ENCODE measurements at places on chromosomes 2 and 18.

DNA sequence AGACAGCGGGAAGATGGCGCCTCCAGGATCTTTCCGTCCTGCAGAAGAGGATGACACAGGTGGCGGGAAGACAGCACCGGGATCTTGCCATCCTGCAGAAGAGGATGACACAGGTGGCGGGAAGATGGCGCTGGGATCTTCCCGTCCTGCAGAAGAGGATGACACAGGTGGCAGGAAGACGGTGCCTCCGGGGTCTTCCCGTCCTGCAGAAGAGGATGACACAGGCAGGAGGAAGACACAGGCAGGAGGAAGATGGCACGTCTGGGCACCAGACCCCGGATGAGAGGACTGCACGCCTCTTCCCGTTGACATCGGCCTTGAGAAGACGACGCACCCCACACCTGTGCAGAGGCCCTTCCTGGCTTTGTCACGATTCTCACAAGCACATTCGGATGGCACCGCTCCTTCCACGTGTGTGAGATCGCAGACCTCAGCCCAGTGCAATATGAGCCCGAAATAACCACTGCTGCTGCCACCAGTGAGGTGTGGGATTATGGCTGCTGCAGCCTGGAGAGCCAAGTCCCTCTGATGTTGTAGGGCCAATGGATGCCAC, 79.4 kb upstream of the SNTG2 start:
- no peak for DNase-seq

GRCh38 chr2:85215448-85216401, 82.5 kb downstream of the TCF7L1 start:
- DNase-seq = no peak

GRCh38 chr18:37309059-37309458, 256.5 kb downstream of the CELF4 start:
- DNase-seq = no peak

GRCh38 chr2:27080603-27080936, 2.2 kb downstream of the EMILIN1 start:
- DNase-seq = no peak

GRCh38 chr2:238346544-238346943, 26.2 kb downstream of the TRAF3IP1 start:
- DNase-seq = no peak

- no peak for DNase-seq
These were observed 1.6 kb upstream of the NFE2L2 start for GRCh38 chr2:177265824-177266817.

DNA sequence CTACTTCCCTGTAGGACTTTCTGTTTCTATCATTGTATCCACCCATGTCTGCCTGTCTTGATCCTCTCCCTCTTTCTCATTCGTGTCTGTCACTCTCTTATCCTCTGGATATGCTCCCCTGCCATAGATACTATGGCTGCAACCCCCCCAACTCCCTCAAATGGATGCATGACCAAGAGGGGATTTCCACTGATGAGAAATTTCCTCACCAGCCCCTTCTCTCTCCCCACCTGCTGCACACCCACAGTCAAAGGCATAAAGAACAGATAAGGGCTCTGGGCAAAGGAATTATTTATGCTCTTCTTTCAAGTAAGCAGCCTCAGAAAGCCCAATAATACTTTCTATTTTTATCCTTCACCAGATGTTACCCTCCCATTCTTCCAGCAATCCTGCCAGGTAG, 121.3 kb downstream of the FOXI3 start:
- DNase-seq = no peak

DNA sequence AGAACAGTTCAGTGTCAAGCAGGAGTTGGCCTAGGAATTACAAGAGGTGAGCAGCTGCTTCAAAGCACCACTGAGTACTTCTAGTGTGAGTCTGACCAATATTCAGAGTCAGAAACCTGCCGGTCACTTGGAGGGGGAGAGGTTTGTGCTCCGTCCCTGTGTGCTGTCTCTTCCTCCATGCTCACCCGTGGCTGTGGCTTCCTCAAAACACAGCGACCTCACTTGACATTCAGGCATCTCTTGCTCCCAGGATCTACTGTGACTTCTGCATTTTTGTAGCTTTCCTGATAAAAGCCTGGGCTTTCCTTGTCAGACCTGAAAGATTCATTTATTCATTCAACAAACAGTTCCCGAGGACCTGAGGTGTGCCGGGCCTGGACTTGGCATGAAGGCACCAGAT, 32.9 kb downstream of the TPRKB start:
- no peak for DNase-seq

- DNase-seq = no peak
These were observed 17.4 kb upstream of the GAL3ST2 start for GRCh38 chr2:241759067-241759807.

GRCh38 chr18:80181642-80182461, 65.5 kb downstream of the PARD6G start:
- DNase-seq = no peak
